Head of caudate nucleus (tissue), 42 donors: ENCODE measurements at places on chromosomes 3 and 15.
A peak's percentile ranks its signal among the peaks of the same experiment; 100 is the strongest.

DNA sequence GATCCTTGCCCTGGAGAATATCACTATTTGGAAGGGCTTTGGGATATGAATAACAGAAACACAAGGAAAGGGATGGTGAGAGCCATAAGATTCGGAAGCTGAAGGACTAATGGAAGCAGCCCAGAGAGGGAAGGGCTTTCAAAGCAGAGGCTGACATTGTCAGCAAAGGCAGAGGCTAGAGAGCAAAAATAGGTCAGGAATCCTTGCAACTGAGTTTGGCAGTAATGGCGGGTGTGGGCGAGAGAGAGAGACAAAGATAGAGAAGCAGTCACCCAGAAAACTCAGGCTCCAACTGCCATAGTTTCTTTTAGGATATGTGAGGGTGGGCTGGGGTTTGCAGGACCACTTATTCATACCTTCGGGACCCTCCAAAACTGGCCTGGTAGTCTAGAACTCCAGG is 248.6 kb downstream of the OPA1 start:
- no peak for DNase-seq

DNA sequence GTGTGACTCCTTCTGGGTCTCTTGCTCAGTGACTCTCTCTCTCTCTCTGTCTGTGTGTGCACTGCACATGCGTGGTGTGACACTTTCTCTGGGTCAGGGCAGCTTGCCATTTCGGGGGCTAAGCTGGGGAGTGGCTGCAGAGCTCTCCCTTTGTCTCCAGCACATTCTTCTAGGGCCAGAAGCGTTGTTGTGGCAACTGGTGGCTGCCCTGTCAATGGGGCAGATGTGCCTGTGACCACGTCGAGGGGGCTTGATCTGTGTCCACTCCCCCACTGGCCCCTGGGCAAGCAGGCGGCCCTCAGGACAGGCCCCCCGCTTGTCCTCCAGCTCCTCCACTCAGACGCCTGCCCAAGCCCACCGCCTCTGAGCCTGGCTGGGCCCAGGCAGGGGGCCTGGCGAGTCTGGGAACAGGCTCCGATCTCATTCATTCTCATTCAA is 67.8 kb downstream of the WNT7A start:
- DNase-seq = peak; percentile 48

- DNase-seq = no peak
Observed at GRCh38 chr3:172341482-172342059, 106.7 kb downstream of the GHSR start.

GRCh38 chr3:14672588-14672987 is 2.4 kb upstream of the C3orf20 start:
- no peak for DNase-seq

- no peak for DNase-seq
Observed at GRCh38 chr3:60383345-60383744, 867.9 kb downstream of the FHIT start.

DNA sequence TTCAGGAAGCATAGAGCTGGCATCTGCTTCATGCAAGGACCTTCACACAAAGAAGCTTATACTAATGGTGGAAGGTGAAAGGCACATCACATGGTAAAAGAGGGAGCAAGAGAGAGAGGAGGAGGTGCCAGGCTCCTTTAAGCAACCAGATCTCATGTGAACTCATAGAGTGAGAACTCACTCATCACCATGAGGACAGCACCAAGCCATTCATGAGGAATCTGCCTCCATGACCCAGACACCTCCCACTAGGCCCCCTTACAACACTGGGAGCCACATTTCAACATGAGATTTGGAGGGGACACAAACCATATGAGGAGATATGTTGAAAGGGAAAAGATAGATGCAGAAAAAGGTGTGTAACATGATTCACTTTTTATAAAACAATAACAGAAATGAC is 48.4 kb upstream of the TLE3 start:
- no peak for DNase-seq

DNA sequence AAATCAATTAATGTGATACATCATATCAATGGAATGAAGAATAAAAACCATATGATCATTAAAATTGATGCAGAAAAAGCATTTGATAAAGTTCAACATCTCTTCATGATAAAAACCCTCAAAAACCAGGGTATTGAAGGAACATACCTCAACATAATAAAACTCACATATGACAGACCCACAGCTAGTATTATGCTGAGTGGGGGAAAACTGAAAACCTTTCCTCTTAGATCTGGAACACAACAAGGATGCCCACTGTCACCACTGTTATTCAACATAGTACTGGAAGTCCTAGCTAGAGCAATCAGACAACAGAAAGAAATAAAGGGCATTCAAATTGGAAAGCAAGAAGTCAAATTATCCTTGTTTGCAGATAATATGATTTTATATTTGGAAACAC is 30.5 kb downstream of the CCK start:
- no peak for DNase-seq

GRCh38 chr3:13504161-13504831 is 24.2 kb downstream of the HDAC11 start:
- DNase-seq = no peak

DNA sequence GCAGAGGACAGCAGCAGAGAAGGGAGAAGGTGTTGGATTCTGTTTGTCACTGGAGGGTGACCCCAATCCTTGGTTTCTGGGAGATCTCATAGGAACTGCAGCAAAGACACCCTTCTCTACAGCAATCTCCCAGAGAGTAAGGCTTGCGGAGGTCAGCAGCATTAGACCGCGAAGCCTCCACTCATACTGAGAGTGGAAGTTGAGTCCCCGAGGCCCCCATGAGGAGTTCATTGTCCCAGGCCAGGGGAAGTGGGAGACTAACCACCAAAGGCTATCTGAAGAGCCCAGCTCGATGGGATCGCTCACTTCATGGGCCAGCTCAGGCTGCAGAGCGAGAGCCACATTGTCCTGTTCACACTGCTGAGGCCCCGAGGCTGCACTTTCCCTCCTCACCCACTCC is 44.6 kb downstream of the GLDN start:
- no peak for DNase-seq

DNA sequence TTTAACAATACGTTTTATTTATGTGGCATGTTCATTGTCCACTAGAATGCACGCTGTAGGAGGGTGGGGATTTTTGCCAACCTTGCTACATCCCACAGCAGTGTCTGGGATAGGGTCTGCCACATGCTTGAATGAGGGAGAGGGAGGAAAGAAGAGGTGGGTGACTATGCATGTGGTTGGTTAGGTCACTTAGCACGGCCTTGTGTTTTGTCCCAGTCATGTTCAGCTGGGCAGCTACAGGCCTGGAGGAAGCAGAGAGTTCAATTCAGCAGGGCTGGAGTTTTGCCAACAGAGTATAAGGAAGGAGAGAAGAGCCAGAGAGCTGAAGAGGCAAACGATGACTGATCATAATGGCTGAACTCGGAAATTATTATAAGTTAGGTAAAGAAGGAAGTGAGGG is 268.4 kb upstream of the NSMCE3 start:
- DNase-seq = no peak

DNA sequence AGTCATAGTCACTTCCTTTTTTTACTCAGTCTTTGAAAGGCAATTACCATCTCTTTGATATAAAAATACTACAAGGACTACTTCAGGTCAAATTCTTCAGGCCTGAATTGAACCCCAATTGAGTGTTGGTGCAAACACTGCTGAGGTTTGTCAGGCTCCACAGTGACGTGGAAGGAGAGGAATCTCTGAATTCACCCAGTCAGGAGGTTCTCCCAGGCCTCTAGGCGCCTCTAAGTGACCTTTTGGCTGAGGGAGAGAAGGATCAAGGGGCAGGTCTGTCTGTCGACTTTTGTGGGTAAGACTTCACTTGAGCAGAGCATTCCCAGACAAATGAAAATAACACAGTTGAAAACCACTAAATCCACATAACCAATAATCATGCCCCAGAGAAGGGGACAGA is 227.6 kb upstream of the CHRNA7 start:
- DNase-seq = no peak

DNA sequence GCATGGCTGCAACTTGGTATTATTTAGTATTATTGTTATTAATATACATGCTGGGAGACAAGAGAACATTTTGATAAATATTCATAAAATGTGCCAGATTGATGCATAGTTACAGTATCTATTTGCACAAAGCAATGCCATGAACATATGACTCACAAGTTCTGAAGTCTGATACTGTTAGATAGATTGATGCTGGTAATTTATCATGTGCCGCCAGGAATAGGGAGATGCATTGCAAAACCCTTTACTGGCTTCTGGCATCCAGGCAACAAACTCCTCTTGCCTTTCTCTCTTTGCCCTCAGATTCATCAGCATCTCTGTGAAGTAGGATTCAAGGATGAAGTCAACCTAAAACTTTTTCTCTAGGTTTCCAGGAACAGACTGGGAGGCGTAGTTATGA is 41.0 kb upstream of the SLC25A26 start:
- DNase-seq = no peak

DNA sequence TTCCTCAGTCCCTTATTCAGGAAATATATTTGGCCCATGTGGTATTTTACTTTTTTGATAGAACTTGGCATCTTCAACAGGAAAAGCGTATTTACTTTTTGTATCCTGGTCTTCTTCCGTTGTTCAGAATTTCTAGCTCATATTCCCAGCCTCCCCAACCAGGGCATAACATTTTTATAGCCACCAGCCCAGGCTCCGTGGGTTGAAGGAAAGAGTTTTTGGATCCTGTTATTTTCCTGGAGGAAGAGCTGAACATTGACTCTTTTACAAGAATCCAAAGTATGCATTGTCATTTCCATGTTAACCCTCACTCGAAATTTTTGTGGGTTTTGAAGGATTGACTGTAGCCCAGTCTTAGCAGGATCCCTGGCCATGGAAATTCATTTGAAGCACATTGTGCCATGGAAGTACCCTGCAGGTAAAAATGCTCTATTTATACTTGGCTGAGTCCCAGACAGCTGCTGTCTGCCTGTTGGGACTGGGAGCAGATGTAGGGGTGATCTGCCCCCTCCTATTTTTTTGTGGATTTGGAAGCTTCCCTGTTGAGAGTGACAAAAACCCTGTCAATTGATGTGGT is 98.8 kb downstream of the AKAP13 start:
- DNase-seq = no peak

- DNase-seq = peak; percentile 55
Observed at GRCh38 chr3:177498037-177498857, 301.0 kb upstream of the TBL1XR1 start.

DNA sequence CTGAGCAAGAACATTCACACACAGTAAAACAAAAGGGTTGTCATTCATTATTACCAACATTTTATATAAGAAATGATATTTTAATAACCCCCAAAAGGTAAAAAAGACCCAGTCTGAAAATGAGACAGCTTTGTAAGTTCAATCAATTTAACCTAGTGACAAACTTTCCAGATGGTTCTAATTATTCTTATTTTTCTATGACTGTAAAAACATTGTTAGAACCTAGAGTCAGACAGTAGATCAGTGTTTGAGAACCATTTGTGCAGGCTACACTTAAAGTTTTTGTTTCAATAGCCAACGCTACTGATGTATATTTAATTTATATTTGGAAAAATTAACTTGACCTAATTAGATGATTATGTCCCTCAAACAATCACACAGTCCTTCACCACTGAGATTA is 708.4 kb upstream of the CBLB start:
- DNase-seq = no peak

GRCh38 chr3:78919021-78919755 is 848.6 kb downstream of the ROBO1 start:
- DNase-seq = no peak

DNA sequence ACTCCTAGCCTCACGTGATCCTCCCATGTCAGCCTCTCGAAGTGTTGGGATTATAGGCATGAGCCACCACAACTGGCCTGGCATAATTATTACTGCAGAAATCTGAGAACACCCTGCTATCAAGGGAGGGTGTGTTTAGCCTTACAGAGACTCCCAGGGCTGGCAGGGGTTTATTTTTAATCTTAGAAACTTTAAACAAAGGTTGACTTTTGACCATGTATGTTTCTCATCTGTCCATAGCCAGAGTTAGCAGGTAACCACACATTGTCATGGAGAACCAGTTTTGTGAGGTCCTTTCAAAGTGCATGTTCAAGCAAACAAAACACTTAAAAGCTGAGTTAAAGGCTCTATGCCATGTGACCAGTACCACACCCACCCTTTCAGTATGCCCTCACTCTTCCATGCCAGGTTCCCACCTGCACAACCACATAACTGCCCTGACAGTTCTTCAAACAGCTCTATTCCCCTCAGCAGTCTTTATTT is 11.1 kb downstream of the SIAH2 start:
- no peak for DNase-seq

DNA sequence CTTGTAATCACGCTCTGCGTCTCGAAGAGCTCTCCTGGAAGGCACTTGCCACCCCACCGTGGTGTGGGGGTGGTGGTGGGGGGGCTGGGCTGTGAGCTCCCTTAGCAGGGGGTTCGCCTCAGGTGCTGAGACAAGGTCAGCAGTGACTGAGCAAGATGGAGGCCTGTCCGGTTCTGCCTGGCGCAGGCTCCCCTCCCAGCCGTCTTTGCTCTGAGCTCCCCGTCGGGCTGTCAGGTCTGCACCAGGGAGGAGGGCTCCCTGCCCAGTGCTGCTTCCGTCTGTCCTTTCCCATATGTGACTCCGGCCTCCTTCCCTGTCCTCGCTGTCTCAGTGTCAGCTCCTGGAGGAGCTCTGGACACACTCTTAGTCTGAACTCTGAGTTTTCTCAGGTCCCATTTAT is 80.0 kb downstream of the PLXNA1 start:
- no peak for DNase-seq

DNA sequence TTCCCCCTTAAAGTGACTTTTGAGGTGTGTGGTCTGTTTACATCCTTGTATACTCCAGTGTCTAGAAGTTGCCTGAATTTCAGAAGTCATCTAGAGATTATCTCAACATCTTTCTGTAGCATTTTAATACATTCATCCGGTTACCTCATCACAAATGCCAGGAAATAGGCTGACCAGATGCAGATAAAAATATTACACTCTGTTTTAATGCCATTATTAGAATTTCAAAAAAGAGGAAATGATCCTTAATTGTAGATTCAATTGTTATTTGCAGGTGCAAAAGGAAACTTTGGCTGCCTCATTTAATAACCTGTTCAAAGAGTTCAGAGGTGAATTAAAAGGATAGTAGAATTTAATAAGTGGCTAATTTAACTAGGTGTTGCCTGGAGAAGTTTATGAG is 290.9 kb downstream of the C3orf38 start:
- DNase-seq = no peak

GRCh38 chr3:121871430-121871829 is 22.8 kb upstream of the SLC15A2 start:
- DNase-seq = no peak

GRCh38 chr15:85379403-85380131 is 836 bp upstream of the AKAP13 start:
- DNase-seq = no peak

DNA sequence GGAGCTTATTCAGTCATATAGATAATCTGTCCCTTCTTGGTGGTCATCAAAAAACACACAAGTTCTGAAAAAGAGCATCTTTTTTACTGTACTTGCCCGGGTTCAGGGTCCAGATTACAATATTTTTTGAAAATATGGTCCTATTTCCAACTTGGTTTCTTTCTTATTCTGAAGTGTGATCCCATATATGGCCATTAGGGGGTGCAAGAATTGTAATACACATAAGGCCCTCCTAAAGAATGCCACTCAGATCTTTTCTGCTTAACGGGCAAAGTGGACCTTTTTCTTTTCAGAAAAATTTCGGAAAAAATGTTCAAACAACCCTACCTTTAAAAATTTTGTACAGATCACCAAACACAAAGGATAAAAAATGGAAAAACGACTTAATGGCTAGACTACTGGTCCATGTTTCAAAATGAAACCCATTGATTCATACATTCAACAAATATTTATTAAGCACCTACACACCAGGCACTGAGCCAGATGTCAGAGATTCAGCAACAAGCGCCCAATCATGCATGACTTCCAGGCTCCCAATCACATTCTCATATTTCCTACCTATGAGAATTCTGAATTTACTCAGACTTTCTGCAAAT is 102.0 kb upstream of the MYRIP start:
- DNase-seq = no peak

GRCh38 chr15:35725353-35725752 is 179.4 kb upstream of the DPH6 start:
- DNase-seq = no peak
